Activated T-cell treated with anti-CD3 and anti-CD28 coated beads for 1 hour (primary cell): ENCODE measurements at places on chromosomes 3 and 15.

DNA sequence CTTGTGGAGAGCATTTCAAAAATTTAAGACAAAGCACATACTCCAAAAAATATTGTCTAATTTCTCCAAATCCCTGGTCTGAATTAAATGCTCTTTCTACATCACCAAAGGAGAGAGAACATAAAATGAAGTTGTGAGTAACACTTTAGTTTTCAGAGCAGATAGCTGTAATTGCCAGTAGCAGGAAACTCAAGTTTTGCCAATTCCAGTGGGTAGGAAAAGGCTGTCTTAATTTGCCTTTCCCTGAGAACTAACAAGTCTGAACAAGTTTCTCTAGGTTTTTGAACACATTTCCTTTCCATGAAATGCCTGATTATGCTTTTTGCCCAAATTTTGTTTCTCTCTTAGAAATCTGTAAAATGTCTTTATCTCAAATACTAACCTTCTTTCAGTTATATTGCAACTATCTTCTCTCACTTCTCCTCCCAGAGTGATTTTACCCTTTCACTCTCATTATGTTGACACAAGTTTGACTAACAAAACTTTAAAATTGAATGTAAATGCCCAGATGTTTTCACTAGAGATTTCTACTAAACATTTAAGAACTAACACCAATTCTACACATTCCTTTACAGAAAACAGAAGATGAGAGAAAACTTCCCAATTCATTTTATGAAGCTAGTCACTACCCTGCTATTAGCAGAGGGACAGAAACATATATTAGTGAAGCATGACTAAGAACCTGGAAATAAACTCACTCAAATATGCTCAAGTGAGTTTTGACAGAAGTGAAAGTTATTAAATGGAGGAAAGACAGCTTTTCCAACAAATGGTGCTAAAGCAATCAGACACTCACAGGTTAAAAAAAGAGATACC is 38.4 kb downstream of the RFX7 start:
- DNase-seq: no peak

GRCh38 chr15:64247906-64248541 is 85.2 kb upstream of the PPIB start:
- no peak for DNase-seq

- DNase-seq: no peak
Observed at GRCh38 chr15:65342493-65342892, 35.3 kb downstream of the IGDCC3 start.

GRCh38 chr3:79086514-79086913 is 681.3 kb downstream of the ROBO1 start:
- no peak for DNase-seq

DNA sequence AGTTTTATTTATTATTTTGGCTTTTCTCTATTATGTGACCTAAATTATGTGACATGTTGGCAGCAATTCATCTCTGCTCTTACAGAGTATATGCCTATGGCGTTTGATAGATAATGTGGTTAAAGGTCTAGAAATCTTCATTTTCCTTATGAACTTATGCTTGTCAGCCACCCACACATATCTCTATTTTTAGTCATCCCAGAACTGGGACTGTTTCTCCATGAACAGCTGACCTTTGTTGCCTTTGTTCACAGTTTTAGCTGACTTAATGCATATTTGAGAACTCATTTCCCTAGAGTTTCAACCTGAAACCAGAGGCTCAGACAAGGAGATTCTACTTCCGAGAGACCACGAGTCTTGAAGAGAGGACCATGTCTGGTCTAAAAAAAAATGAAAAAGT is 176.5 kb downstream of the RAP2B start:
- no peak for DNase-seq
